ENCODE measurements at places on chromosomes 11 and 22. TPM values are rescaled to one million over a fixed set of nuclear protein-coding genes. Genes with fewer than 3 reads are reported as not detected.

Gene PARVB
- 28.3 TPM for total RNA-seq

Gene CASTOR1
- 14.0 TPM for total RNA-seq

Gene CYP2D6
- 1.1 TPM for total RNA-seq

Gene OR52H1
- total RNA-seq: 0.96 TPM

Gene CSTPP1
- 19.1 TPM for total RNA-seq

Gene CNGA4
- 0.33 TPM for total RNA-seq

Gene OR4A15
- total RNA-seq: not detected

Gene BIK
- not detected for total RNA-seq

Gene CTSW
- 1.8 TPM for total RNA-seq
